T follicular helper cell (primary cell): ENCODE measurements at places on chromosomes 1 and 21.

- DNase-seq = no peak
Measured at GRCh38 chr1:55534565-55535121, 319.5 kb upstream of the USP24 start.

- DNase-seq = no peak
Measured at GRCh38 chr1:72326494-72326893, 44.2 kb upstream of the NEGR1 start.

DNA sequence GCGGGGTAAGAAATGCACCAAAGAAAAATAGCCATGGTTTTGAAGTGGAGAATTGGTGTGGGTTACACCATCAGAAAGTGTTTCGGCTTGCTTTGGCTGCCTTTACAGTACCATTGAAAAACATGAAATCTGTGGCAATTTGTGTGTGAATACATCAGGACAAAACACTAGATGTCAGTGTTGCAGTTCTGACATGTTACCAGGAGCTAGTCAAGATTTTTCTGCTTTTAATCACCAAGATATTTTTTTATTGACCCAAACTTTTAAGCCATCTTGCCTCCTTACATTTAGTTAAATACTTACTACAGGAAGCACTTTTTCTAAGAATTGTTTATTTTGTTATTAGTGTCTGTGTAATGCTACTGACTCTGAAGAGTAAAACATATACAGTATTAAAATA lies 14.3 kb downstream of the RRP15 start:
- no peak for DNase-seq

- DNase-seq = no peak
Measured at GRCh38 chr1:106266786-106267185, 789.7 kb upstream of the PRMT6 start.
